ENCODE measurements at places on chromosomes 3 and 15. TPM values are rescaled to one million over a fixed set of nuclear protein-coding genes. Genes with fewer than 3 reads are reported as not detected.
A peak's percentile ranks its signal among the peaks of the same experiment; 100 is the strongest.

Gene LRRC34
- total RNA-seq = under 0.01 TPM

DNA sequence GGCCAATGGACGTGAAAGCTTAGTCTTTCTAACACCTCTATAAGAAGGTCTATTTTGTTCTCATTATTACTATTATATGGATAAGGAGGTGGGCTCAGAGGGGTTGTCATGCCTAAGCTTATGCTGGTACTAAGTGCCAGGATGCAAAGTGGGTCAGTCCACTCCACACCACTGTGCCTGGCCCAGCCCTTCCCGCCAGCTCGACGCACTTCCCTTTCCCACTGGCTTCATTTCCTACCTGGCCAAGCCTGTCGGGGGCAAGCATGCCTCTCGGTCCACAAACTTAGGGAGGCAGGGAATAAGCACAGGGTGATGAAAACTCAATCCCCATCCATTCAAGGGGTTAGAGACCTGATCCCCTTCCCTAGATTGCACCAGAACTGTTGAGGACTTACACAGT lies 5.9 kb upstream of the SYNM start:
- DNase-seq = no peak

GRCh38 chr15:58459560-58459959 lies 27.8 kb downstream of the LIPC start:
- DNase-seq = no peak

DNA sequence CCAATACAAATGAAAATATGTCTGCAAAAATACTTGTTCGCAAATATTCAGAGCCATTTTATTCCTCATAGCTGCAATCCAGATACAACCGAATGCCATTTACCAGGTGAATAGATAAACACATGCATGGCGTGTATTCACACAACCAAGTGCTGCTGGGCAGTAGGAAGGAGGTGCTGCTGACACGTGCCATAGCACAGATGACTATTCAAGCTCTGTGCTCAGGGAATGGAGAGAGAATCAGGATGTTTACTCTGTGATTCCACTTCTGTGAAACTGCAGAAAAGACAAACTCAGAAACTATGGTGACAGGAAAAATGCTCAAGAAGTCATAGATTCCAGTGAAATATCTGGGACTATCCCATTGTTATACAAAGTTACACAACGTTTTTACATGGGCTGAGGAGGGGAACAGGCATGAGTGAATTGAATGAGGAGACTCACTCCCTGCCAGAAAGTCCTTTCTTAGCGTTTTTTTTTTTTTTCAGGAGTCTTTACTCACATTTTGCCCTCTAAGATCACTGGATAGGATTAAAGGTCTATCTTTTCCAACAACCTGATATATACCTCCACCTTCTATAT lies 152.9 kb upstream of the NDN start:
- no peak for DNase-seq

DNA sequence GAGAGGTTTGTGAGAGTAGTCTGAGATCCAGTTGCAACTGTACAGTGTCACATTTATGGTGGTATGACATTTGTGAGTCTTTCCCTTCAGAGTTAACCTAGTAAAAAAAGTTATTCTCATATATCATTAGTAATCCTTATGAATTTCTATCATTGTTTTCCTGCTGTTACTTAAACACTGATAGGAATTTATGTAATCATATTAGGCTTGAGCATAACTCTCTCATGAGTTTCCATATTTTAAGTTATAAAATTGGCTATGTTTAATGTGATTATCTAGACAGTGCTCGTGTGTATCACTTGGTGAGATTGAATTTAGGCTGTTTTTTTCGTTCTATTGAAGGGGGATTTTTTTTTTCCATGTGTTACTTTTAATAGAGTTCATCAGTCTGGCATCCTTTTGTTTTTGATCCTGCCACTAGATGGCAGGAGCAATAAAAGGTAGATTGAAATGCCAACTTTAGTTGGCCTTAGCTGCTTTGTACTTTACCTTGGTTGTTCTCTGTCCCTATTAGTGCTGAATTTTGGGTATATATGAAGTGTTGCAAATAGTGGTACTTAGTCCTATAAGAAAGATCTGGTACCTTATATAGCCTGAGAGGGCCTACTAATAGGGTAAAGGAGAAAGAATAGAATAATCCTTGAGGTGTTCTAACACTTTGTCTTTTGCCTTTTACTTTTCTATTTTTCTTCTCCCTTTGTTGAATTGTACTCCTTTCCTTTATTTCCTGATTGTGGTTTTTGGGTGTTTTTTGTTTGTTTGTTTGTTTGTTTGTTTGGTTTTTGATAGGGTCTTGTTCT lies 17.9 kb downstream of the STT3B start:
- peak; percentile 42 for DNase-seq

Gene PLAAT1
- 1.6 TPM for total RNA-seq
